ENCODE measurements at places on chromosomes 6 and 20.

DNA sequence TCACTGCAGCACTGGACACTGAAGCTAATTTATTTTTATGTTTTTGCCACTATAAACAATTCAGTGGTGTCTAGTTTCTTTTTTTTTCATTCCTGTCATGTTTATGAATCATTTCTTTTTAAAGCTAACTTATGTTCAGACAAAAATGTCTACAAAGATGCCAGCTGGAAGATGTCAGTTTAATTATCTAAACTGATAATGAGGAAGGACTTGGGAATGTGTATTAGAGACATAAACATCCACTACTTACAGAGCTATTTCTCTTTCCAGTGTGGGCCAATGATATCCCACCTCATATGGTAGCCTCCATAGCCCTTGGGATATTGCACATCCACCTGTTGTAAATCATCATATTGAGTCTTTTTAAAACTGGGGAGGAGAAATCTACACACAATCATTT is 132.1 kb upstream of the FAM184A start:
- no peak for DNase-seq

- DNase-seq, result no peak
Observed at GRCh38 chr20:8490076-8490830, 358.2 kb downstream of the PLCB1 start.

- no peak for DNase-seq
Observed at GRCh38 chr20:6079016-6079415, 25.2 kb upstream of the LRRN4 start.

DNA sequence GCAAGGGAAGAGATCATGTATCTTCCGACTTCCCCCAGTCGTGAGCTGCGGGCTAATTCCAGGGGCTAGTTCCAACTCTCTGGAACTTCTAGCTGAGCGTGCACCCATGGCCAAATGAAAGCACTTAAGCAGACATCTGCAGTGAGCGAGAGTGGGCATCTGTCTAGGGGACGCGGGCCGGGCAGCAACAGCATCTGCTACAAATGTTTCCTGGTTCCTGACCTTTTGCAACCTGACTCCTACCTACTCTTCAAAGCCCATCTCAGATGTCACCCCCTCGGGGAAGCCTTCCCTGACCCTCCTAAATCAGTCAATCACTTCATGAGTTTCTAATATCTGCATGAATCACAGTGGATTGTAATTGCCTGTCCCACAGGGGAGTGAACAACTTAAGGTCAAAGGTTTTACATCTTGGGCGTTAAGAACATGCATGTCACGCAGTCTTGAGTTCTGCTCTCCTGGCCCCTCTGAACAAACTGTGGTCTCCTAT is 141.9 kb downstream of the CEBPB start:
- DNase-seq, result no peak

- DNase-seq, result peak; percentile 27
Observed at GRCh38 chr6:28816909-28817807, 106.6 kb downstream of the TRIM27 start.

- DNase-seq, result no peak
Observed at GRCh38 chr6:10793695-10794094, 44.6 kb downstream of the MAK start.

DNA sequence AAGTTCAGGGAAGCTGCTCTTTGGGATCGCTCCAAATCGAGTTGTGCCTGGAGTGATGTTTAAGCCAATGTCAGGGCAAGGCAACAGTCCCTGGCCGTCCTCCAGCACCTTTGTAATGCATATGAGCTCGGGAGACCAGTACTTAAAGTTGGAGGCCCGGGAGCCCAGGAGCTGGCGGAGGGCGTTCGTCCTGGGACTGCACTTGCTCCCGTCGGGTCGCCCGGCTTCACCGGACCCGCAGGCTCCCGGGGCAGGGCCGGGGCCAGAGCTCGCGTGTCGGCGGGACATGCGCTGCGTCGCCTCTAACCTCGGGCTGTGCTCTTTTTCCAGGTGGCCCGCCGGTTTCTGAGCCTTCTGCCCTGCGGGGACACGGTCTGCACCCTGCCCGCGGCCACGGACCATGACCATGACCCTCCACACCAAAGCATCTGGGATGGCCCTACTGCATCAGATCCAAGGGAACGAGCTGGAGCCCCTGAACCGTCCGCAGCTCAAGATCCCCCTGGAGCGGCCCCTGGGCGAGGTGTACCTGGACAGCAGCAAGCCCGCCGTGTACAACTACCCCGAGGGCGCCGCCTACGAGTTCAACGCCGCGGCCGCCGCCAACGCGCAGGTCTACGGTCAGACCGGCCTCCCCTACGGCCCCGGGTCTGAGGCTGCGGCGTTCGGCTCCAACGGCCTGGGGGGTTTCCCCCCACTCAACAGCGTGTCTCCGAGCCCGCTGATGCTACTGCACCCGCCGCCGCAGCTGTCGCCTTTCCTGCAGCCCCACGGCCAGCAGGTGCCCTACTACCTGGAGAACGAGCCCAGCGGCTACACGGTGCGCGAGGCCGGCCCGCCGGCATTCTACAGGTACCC is at the start of gene ESR1:
TSS of gene ESR1 (plus strand) at position 170 of the 858 bp plus-strand sequence. CDS start at position 401, 231 bp downstream.
- DNase-seq, result no peak

DNA sequence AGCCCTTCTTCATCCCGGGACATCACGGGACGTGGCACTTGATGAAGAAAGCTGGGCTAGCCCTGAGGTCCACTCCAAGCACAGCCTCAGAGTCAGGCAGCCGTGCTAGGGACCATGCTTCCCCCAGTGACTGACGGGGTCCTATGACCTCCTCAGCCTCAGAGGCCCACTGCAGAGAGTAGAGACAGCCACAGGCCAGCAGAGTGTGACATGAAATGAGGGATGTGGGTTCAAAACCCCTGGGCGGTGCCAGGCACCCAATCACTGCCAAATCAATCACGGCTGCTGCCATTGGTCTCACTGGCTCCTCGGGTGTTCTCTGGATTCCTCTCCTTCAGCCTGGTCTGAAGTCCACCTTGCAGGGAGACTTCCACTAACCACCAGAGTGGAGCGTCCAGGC is 197.7 kb upstream of the CDH4 start:
- no peak for DNase-seq

DNA sequence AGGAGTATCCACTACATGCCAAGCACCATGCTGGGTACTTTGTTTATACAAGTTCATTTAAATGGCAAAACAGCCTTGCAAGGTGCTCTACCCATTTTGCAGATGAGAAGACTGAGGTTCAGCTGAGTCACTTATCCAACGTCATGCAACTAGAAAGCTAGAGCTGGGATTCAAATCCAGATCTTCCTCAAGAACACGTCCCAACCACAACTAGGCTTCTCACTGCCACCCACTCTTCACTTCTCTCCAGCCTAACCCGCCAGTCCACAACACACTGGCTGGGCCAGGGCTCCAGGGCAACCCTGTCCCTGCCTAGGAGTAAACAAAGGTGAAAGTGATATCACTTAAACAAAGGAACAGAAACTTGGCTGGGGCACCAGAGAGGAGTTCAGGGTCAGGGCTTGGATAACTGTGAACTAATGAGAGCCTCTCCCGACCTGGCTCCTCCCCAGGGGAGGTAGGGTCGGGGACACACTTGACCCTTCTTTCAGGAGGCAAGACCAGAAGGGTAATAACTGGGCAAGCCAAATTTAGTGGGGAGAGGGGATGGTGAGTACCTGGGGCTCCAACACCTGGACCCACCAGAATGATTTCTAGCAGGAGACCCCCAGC is 7.9 kb downstream of the SDC4 start:
- DNase-seq, result no peak

- DNase-seq, result no peak
Observed at GRCh38 chr6:24991810-24992467, 56.2 kb upstream of the RIPOR2 start.

DNA sequence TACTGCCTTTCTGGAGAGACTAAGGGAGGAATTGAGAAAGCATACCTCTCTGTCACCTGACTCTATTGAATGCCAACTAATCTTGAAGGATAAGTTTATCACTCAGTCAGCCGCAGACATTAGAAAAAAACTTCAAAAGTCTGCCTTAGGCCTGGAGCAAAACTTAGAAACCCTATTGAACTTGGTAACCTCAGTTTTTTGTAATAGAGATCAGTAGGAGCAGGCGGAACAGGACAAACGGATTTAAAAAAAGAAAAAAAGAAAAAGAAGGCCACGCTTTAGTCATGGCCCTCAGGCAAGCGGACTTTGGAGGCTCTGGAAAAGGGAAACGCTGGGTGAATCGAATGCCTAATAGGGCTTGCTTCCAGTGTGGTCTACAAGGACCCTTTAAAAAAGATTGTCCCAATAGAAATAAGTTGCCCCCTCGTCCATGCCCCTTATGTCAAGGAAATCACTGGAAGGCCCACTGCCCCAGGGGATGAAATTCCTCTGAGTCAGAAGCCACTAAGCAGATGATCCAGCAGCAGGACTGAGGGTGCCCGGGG is 43.1 kb upstream of the RNF182 start:
- no peak for DNase-seq

- no peak for DNase-seq
Observed at GRCh38 chr20:31476643-31477215, 1.6 kb downstream of the REM1 start.

DNA sequence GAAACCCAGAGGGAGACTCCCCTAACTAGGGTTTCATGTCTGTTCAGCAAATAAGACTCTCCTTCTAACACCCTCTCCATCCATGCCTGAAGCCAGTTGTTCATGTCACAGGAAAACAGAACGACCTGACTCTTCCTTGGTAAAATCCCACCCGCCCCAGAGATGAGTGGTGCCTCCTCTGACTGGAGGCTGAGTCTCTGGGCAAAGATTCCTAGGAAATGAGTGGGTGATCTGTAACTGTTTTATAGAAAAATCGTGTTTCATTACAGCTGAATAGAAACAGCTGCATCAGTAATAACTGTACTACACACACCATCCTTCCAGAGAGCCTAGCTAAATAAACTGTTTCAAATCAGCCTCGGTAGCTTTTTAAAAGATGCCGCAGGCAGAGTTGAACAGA is 37.4 kb upstream of the MRPS10 start:
- no peak for DNase-seq

DNA sequence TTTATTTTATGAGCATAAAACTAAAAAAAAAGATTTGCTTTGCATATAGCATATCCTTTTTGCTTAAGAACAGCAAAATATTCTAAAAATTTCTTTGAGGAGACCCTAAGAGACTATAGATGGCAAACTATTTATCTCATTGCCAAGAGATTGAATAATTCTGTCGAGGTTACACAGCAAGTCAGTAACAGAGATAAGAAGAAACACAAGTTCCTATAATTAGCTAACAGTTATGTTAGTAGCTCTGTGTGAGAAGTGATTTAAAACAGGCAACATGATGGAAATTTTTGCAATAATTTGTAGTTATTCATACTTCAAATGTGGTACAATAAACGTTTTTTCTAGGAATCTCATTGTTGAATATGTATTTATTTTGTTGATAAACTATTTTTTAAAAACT is 9.1 kb downstream of the LAMA2 start:
- DNase-seq, result no peak

GRCh38 chr6:133244519-133244918 is 3.4 kb downstream of the EYA4 start:
- no peak for DNase-seq

GRCh38 chr20:45037050-45037449 is 63.9 kb downstream of the KCNS1 start:
- DNase-seq, result no peak

DNA sequence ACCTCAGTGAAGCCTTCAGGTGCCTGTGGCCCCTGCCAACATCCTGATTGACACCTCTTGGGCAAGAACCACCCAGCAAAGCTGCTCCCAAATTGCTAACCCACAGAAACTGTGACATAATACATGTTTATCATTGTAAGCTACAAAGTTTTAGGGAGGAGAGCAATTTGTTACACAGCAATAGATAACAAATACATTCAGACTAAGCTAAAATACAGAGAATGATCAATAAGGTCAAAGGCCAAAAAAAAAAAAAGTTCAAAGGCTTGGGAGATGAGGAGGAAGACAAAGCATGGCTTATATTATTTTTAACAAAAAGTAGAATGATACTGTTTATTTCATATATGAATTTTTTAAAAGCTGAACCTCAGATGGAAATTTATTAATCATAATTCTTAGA is 105.9 kb downstream of the ID4 start:
- no peak for DNase-seq

DNA sequence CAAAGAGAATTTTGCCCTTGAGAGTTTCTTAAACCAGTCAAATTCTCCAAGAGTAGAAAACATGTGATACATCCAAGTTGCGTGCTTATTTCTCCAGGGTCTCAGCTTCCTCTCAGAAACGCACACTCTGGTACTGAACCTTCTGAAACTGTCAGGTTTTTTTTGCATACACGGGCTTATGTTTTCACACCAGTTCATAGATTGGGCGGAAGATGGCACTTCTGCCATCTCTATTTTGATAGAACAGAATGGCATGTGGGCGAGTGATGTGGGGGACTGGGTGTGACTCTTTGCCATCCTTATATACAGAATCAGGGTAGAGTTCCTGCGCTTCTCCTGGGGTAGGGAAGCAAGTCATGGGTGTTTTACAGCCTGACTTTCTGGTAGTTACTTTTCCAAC is 56.4 kb downstream of the ADTRP start:
- no peak for DNase-seq

- no peak for DNase-seq
Observed at GRCh38 chr6:121236984-121237383, 97.3 kb downstream of the TBC1D32 start.

- DNase-seq, result no peak
Observed at GRCh38 chr20:51353491-51353890, 189.0 kb downstream of the NFATC2 start.

GRCh38 chr20:7031222-7031621 is 263.7 kb downstream of the BMP2 start:
- DNase-seq, result no peak

DNA sequence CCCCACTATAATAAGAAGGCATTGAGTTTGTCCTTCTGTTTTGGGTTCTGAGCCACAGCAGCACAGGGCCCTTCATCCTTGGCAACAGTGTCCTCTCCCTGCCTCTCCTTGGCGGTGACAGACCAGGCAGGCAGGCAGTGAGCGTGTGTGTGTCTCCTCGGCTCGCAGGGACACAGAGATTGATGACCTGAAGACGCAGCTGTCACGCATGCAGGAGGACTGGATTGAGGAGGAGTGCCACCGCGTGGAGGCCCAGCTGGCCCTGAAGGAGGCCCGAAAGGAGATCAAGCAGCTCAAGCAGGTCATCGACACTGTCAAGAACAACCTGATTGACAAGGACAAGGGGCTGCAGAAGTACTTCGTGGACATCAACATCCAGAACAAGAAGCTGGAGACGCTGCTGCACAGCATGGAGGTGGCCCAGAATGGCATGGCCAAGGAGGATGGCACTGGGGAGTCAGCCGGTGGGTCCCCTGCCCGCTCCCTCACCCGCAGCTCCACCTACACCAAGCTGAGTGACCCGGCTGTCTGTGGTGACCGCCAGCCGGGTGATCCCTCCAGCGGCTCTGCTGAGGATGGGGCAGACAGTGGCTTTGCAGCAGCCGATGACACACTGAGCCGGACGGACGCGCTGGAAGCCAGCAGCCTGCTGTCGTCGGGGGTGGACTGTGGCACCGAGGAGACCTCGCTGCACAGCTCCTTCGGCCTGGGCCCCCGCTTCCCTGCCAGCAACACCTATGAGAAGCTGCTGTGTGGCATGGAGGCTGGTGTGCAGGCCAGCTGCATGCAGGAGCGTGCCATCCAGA is 24.0 kb downstream of the SDCBP2 start:
- DNase-seq, result no peak

Data from NCI-H2227 treated with DMSO at 0.1 percent for 48 hours (cell line).